Activated CD4-positive, alpha-beta T cell treated with anti-CD3 and anti-CD28 coated beads for 36 hours (primary cell): ENCODE measurements at places on chromosomes 3 and 15. TPM values are rescaled to one million over a fixed set of nuclear protein-coding genes. Genes with fewer than 3 reads are reported as not detected.

Gene RNF168
- 21.8 TPM for total RNA-seq

Gene RGMA
- total RNA-seq = 0.14 TPM

Gene KY
- total RNA-seq = not detected

Gene LDHAL6B
- not detected for total RNA-seq

Gene ARRDC4
- 1.1 TPM for total RNA-seq

Gene DOCK3
- total RNA-seq = 2.6 TPM

Gene CHRM5
- total RNA-seq = not detected

Gene C15orf62
- 0.80 TPM for total RNA-seq

Gene KLHDC8B
- total RNA-seq = 3.1 TPM

DNA sequence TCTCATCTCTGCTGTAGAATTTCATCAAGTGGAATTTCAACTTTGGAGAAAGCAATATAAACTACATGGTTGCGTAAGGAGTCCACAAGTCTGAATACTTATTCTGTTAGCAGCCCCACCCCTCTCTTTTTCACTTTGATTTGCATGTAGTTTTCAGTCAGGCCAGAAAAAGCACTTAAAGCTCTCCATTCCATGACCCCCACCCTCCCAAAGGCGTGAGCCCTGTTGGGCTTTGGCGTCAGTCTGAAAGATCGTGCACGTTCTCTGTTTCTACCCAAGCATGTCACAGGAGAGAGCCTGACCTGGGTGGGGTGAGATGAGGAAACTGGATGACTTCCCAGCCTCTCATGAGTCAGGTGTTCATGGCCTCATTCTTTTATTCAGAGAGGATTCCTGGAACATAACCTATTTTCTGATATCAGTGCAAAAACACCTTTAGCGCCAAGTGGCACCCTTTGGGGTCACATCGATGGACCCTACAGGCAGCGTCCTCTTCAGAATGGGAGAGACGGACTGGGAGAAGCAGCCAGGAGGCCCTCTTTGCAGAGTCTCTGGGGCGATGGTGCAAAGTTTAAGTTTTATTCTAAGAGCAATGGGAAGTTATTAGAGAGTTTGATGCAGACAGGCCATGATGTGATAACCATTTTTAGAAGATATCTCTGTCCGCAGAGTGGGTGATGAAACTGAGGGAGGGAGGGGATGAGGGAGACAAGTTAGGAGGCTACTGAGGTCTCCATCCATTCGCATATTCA, 55.8 kb downstream of the LSM3 start:
- no peak for DNase-seq

DNA sequence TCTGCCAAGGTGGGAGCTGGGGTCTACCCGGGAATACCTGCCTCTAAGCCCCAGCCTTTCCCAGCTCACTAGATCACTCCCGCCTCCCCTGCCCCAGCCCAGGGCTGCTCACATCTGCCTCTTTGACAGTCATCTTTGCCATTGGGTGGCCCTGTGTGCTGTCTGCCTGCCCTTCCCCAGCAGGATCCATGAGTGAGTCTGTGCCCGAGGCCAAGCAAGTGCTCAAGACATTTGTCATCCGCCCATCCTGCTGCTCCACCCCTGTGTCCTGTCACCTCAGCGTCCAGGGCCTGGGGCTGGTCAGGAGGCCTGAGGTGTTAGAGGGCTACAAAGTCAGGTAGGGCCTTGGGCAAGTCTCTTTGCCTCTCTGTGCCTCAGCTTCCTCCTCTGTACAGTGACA, 89.4 kb downstream of the LSM3 start:
- no peak for DNase-seq

GRCh38 chr3:194900854-194901522, 215.3 kb downstream of the FAM43A start:
- no peak for DNase-seq

DNA sequence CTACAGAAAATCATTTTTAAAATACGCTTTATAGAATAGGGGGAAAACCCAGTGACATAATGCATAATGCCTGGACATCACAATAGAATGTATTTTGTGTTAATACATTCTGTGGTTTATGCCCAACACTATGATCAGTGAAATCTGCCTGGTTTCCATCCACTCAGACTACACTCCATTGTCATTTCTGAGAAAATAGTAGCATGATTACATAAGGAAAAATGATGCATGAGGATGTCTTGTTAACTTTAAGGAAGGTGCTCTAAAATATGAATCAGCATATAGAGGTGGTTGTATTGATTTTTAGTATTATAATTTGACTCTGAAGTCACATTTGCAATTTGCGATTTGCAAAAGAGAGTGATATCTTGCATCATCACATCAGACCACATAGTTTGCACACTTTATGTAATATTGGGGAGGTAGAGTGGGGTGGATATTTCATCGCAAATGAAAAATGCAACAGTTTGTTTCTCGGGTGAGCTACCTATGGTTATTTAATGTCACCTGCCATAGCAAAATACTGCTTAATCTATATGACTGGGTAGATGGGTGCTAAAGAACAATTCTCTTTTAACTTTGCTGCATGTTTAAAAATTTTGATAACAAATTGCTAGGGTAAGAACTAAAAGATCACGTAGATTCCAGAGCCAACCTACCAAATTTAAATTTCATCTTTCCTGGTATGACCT, 403.9 kb downstream of the IL5RA start:
- DNase-seq = no peak

- no peak for DNase-seq
Measured at GRCh38 chr15:38088971-38089370, 154.5 kb downstream of the TMCO5A start.

GRCh38 chr3:107861422-107861821, 229.4 kb downstream of the CD47 start:
- DNase-seq = no peak

- DNase-seq = no peak
Measured at GRCh38 chr3:95813244-95813643, 1001.1 kb upstream of the EPHA6 start.

DNA sequence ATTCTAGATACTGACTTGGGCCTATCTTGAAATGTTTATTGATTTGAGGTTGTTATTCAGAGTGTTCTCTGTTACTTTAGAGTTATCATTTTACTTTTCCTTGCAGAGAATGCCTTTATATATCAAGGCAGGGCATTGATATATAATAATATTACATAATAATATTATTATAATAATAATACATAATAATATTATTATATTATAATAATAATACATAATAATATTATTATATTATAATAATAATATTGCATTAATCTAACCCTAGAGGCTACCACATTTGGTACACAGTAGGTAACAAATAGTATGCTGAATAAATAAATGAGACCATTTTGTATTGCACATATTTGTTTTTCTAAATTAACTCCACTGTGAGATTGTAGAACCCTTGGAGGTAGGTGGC, 216.3 kb downstream of the EFHB start:
- no peak for DNase-seq

DNA sequence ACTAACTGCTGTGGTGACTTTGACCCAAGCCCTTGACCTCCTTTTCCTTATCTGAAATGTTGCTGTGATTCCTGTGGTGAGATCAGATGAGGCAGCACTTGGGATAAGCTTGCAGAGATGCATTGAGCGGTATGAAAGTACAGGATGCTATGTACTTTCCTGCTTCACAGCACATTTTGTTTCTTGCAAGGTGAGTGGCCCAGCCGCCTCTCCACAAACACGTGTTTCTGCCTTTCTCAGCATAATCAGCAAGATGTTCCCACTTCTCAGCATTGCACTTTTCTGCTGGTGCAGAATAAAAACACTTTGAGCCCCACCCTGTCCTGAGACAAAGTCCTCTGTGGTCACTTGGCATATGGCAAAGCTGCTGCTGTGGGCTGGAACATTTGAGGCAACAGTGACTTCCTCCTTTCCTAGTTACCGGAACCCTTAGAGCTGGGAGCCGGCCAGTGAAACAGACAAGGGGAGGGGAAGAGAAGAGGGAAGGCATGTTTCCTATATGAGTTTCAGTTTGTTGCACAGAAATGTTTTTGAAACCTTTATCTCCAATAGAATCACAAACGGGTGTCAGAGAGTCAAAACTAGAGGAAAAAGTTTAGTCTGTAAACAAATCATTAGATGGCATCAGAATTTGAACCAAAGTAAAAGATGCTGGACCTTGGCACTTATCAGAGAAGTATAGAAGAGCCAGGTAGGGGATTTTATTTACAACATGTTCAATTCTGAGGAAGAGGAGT, 5.0 kb downstream of the NUDT16 start:
- DNase-seq = peak; percentile 12

DNA sequence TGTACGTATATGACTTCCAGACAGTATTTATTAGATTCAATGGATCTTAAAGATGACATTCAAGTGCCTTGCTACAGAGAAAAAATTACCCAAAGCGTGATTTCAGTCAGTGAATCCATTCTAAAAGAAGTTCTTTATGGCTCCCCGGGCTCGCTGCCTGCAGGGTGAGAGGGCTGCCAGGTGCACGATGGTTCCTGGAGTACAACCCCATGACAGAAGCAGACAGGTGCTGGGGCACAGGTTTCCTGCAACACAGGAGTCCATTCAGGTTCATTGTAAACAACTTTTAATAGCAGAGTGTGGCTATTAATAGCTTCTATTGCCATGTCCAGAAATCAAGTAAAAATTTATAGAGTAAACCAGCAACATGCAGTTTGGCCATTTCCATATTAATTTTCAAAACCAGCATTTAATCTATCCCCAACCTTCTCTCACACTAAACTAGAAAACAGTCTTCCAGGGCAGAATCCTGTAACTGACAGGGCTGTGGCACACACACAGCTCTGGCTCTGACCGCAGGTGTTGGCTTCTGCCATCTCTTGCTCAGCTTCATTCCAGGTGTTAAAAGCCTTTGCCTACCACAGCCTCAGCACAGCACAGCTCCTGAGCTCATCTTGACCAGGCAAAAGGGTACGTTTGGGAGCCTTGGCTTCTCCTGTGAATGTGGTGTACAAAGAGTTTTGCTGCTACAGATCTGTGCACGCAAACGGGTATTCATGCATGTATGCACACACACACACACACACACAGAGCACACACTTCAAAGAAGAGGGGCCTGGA, 185.9 kb downstream of the MEX3B start:
- DNase-seq = no peak

- no peak for DNase-seq
Measured at GRCh38 chr3:134675726-134676256, 25.0 kb upstream of the KY start.

- peak; percentile 31 for DNase-seq
Measured at GRCh38 chr15:70308011-70308734, 210.5 kb upstream of the TLE3 start.

DNA sequence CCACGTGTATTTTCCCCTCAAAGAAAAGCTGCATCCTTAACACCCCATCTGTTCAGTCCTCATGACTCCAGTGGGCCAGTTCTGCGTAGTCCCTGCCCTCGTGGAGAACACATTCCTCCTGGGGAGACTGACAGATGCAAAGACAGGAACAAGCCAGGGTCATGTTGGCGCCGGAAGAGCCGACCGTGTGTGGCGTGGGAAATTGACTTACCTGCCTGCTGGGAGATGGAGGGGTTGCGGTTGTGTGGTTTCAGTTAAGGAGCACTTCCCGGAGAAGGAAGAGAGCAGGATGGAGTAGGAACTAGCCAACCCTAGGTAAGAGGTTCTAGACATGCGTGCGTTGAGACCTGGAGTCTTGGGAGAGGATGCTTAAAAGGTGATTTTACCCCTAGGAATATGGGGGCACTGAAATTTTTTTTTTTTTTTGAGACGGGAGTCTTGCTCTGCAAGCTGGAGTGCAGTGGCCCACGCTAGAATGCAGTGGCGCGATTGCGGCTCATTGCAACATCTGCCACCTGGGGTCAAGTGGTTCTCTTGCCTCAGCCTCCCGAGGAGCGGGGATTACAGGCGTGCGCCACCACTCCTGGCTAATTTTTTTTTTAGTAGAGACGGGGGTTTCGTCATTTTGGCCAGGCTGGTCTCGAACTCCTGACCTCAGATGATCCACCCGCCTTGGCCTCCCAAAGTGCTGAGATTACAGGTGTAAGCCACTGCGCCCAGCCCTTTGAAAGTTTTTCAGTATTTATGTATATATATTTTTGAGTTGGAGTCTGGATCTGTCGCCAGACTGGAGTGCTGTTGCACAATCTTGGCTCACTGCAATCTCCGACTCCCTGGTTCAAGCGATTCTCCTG, 1.4 kb downstream of the VHL start:
- peak; percentile 57 for DNase-seq

DNA sequence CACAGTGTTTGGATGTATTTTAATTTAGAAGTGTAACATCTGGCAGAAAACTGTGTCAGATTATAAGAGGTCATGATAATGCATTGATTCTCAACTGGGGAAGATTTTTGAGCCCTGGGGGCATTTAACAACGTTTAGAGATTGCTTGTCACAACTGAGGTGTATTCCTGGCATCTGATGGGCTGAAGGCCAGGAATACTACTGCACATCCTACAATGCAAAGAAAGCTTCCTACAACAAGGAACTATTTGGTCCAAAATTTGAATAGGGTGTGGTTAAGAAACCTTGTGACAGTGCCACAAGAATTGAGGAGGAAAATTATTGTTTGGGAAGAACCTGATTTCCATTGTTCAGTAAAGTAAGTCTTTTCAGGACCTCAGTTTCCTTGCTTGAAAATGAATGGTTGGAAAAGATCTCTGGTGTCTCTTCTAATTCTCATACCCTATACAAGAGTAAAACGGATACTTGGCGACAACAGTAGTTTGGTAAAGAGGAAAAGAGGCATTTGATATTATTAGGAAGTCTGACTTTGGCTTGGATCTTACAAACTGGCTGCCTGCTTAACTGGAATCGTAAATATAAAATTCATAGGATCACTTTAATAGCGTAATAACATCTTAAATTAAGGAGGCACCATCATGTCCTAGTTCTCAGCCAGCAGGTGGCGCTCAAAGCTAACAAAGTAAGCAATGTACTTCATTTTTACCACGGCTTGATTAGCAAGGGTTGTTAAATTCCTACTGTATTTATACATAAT, 4.3 kb downstream of the DAZL start:
- peak; percentile 90 for DNase-seq

- DNase-seq = no peak
Measured at GRCh38 chr3:85801955-85802354, 843.2 kb downstream of the CADM2 start.

DNA sequence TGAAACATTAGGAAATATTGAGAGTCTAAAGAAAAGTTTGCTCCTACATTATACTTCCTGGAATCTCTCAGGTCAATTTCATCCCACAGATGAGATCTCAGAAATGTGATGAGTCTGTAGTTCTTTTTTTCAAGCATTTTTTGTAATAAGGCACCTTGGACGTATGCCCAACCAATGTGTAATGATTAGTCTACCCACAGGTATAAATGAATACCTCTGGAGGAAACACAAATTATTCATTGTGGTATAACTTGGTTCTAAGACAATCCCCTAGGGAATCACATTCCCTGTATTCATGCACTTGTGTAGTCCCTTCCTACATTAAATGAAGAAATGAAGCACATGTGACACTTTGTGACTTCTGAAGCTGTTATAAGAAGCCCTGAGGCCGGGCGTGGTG, 596.2 kb upstream of the UBE2E2 start:
- no peak for DNase-seq
